ENCODE measurements at places on chromosomes 2 and 18.

DNA sequence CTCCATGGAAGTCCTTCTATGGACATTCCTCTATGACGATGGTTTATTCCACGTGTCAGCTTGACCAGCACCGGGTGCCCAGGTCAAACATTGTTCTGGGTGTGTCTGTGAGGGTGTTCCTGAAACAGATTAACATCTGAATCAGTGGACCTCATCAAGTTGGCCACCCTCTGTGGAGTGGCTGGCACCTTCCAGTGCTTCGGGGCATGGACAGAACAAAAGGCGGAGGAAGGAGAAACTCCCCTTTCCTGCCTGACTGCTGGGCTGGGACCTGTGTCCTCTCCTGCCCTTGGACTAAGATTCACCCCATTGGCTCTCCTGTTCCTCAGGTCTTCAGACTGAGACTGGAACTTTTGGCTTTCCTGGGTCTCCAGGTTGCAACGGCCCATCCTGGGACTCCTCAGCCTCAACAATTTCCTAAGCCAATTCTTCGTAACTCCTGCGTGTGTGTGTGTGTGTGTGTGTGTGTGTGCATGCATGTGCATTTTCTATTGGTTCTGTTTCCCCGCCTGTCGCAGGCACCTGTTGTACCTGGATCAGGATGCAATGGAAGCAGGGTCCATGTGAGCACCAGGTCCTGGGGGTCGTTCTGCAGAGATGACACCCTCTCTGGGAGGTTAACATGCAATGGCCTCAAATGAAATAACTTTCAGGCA lies 357.2 kb upstream of the SALL3 start:
- DNase-seq = no peak

GRCh38 chr2:68837164-68837860 lies 33.9 kb downstream of the BMP10 start:
- DNase-seq = peak; percentile 49

- no peak for DNase-seq
Measured at GRCh38 chr18:51569153-51569552, 371.7 kb upstream of the MEX3C start.

DNA sequence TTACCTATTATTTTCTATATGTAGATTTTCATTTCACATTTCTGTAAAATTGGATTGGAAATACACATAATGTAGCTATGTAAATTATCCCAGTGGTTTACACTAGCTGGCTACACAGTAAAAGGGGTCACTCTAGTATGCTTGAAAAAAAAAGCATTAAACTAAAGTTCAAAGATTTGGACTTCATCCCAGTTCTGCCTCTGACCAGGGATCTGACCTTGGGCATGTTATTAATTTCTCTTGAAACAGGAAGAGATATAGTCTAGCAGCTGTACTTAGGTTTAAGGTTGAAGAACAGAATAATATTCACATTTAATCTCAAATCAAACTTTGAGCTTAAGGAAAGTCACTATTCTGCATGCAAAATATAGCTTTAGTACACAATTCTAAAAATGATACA lies 64.5 kb upstream of the RPE start:
- no peak for DNase-seq

DNA sequence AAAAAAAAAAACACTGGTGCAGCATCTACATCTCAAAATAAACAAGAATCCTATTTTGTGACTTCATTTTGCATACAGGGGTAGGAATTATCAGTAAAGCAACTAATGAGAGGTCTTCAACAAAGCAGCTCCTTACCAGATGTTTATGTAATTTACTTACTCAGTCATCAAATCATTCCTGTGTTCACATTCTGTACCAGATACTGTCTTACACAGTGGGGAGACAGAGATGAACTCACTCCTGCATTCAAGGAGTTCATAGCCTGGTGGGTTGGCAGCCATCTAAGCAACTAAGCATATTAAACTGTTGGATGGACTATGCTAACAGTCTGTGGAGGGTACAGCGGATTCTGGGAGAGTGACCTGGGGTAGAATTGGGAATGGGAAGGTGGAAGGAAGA lies 169.0 kb downstream of the OSR1 start:
- no peak for DNase-seq

DNA sequence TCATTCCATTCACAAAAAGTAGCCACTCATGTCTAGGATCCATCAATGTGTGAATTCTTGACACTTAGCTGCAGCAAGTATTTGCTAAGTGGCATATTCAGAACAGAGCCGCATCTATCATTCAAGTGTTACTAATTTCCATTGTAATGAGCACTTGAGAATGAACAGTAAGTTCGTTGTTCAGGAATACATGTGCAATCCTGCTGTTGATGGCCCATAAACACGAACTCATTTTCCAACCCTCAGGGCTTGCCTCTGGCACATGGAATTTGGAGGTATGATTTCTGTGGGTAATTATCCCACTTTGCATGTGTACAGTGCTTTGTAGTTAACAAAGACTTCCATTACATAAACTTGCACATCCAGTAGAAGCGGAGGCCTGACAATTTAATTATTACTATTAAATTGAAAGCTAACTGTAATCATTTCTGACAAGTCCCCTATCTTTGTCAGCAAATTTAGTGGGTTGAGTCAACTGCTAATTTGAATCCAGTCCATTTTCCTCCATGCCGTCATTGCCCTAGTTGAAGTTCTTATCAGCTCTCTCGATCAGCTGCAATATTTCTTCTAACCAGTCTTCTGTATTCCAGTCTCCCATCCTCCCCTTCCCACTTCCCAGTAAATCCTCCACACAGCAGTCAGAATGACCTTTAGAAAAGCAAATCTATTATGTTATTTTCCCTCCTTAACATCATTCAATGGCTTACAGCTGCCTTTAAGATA lies 116.0 kb upstream of the AQP4 start:
- DNase-seq = no peak

GRCh38 chr2:182942756-182943155 lies 76.3 kb upstream of the FRZB start:
- no peak for DNase-seq

DNA sequence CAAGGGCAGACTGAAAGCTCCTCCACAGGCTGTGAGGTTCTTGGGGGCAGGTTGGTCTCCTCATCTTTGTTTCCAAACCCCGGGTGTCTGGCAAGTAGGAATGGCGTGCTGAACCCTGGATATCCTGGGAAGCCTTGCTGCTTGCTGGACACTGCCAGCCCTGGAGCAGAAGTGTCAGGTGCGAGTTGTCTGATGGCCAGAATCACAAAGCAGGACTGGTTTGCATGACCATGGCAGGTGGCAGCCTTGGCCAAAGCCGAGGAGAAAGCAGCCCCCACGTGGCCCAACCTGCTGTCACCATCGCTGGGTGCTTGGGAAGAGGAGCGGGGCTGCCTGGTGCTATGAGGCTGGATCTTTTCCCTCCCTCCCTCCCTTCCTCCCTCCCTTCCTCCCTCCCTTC lies 309.5 kb upstream of the HS6ST1 start:
- DNase-seq = no peak

DNA sequence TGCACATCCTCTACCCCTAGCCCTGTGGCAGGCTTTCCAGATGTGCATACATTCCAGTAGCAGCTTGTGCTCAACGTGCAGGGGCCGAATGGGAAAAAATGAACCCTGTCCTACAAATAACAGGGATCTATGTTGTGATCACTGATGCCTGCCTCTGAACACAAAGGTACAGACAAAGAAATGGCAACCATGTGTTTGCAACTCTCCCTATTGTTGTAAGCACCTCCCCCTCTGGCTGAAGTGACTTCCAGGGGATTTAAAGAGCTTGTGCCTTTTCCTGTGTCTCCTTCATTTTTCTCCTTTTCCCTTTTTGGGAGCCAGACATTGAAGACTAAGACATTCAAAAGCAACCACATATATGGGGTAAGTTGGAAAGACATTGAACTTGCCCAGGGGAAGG lies 21.6 kb downstream of the ARHGAP25 start:
- no peak for DNase-seq

GRCh38 chr2:231388725-231389346 lies 6.7 kb upstream of the B3GNT7 start:
- no peak for DNase-seq

GRCh38 chr2:223457301-223457700 lies 144.9 kb downstream of the SCG2 start:
- DNase-seq = no peak

DNA sequence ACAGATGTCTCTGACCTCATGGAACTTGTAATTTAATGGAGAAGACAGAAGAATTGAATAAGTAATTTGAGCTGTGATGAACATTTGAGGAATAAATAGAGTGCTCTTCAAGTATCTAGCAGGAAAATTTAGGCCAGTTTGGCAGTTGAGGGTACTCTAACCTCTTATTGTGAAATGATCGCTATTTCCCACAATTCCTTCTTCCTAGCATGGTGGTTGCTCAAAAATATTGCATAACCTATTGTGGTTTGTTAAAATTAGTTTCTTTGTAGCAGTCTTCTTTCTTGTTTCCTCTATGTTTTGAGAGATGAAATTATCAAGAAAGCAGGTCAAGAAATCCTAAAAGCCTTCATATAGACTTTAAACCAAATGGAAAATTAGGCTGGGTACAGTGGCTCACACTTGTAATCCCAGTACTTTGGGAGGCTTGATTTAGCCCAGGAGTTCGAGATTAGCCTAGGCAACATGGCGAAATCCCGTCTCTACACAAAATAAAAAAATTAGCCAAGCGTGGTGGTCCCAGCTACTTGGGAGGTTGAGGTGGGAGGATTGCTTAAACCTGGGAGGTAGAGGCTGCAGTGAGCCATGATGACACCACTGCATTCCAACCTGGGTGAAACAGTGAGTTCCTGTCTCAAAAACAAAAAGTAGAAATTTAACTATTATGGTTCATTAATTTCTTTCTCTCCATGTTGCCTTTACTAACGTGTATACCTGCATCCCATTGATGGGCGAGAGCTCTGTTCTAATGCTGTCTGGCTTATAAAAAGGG lies 58.7 kb downstream of the RBKS start:
- DNase-seq = no peak

DNA sequence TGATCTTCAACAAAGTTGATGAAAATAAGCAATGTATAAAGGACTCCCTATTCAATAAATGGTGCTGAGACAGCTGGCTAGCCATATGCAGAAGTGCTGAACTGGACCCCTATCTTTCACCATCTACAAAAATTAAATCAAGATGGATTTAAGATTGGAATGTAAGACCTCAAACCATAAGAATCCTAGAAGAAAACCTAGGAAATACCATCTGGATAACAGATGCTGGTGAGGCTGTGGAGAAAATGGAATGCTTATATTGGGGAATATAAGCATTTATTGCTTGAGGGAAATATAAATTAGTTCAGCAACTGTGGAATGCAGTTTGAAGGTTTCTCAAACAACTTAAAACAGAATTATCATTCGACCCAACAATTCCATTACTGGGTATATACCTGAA lies 89.6 kb downstream of the GCA start:
- DNase-seq = no peak

DNA sequence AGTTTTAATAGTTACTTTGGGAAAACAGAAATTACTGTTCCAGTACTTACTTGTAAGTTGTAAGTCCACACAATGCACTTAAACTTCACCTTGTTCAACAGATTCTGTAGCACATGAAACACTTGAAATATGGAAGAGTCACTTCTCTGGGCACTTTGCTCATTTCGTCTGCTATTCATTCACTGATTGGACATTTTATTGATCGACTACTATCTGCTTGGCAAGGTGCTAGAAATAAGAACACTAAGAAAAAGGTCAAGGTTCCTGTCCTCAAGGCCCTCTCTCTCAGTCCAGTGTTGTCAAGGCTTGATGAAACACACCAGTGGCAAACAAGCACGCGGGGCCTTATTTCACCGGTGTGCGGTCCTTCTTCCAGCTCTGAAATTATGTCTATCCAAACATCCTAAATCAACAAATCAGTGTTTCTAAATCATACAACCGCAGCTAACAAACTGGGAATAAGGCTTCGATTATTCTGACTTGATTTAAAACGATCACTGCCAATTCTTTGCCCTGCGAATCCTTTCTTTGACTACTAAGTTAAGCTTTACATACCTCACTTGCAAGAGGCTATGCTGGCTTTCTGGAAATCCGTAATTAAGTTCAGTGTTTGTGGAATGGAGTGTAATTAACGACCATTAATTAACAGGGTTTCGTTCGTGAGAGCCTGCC lies 780 bp upstream of the ITGAV start:
- no peak for DNase-seq

DNA sequence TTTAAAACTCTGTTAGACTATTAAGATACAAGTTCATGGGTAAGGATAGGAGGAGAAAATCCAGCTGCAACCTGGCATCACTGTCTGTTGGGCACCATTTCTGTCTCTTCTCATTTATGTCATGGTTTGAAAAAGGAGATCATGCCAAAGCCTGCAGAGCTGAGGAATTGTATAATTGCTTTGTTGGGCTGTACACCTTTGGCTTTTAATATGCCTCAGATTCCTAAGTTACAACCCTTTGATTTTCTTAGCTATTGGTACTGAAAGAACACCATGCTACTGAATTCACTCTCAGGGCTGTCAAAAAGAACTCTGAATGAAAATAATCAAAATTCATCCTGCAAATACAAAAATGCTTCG lies 174.3 kb downstream of the ACKR3 start:
- no peak for DNase-seq

- DNase-seq = peak; percentile 41
Measured at GRCh38 chr2:100011272-100011731, 131.1 kb downstream of the AFF3 start.
